ENCODE measurements at places on chromosomes 11 and 22. TPM values are rescaled to one million over a fixed set of nuclear protein-coding genes. Genes with fewer than 3 reads are reported as not detected.

The FZD4 gene
- 56.4 TPM for total RNA-seq

The TMPRSS4 gene
- total RNA-seq = not detected

The RAG2 gene
- total RNA-seq = not detected

The GRK3 gene
- total RNA-seq = 6.3 TPM

The PLAAT3 gene
- total RNA-seq = 19.8 TPM

The FOLH1 gene
- 1.6 TPM for total RNA-seq

The CST6 gene
- not detected for total RNA-seq

The ELMOD1 gene
- 6.3 TPM for total RNA-seq

The E2F8 gene
- 4.2 TPM for total RNA-seq

The USH1C gene
- total RNA-seq = not detected

The SLC16A8 gene
- total RNA-seq = 1.0 TPM

The DCHS1 gene
- total RNA-seq = 39.1 TPM

The LRRC56 gene
- total RNA-seq = under 0.01 TPM

The EIF1AD gene
- total RNA-seq = 20.9 TPM

The DEFB131B gene
- not detected for total RNA-seq

The HORMAD2 gene
- not detected for total RNA-seq

The KCNQ1OT1 gene
- 6.8 TPM for total RNA-seq

The TMPRSS13 gene
- total RNA-seq = not detected

The MYEOV gene
- total RNA-seq = not detected

The ENTHD1 gene
- not detected for total RNA-seq

The TRIM29 gene
- 0.52 TPM for total RNA-seq

The GRAP2 gene
- total RNA-seq = under 0.01 TPM

The APOL4 gene
- 21.4 TPM for total RNA-seq

The MUC5AC gene
- under 0.01 TPM for total RNA-seq

The C11orf97 gene
- not detected for total RNA-seq

The SAA2 gene
- not detected for total RNA-seq

The PGR gene
- total RNA-seq = not detected

The DDX6 gene
- total RNA-seq = 103 TPM

The RASSF10 gene
- total RNA-seq = 0.52 TPM

The SLN gene
- 2,012 TPM for total RNA-seq

The CARD16 gene
- total RNA-seq = 4.2 TPM

The CABP7 gene
- not detected for total RNA-seq

The MS4A7 gene
- total RNA-seq = 5.2 TPM

The ELFN2 gene
- under 0.01 TPM for total RNA-seq

The FGF19 gene
- total RNA-seq = not detected

The CASP4 gene
- total RNA-seq = 38.1 TPM

The POU2AF1 gene
- not detected for total RNA-seq

The NXPE2 gene
- 0.52 TPM for total RNA-seq

The OR51S1 gene
- total RNA-seq = not detected

The EEF1G gene
- total RNA-seq = 2,520 TPM

The OR4B1 gene
- not detected for total RNA-seq

The LDHAL6A gene
- total RNA-seq = not detected

The TRIM49 gene
- total RNA-seq = not detected

The KRTAP5-1 gene
- total RNA-seq = not detected

The SLC25A18 gene
- total RNA-seq = not detected

The MAPK8IP2 gene
- 0.52 TPM for total RNA-seq

The PTPN5 gene
- total RNA-seq = not detected

The FREY1 gene
- 1.6 TPM for total RNA-seq

The PHOX2A gene
- total RNA-seq = not detected

The OR51B4 gene
- total RNA-seq = 0.52 TPM

The ASRGL1 gene
- 3.7 TPM for total RNA-seq
